ENCODE measurements at places on chromosomes 7 and 10.

GRCh38 chr10:865924-866576, 65.5 kb downstream of the LARP4B start:
- DNase-seq: no peak

DNA sequence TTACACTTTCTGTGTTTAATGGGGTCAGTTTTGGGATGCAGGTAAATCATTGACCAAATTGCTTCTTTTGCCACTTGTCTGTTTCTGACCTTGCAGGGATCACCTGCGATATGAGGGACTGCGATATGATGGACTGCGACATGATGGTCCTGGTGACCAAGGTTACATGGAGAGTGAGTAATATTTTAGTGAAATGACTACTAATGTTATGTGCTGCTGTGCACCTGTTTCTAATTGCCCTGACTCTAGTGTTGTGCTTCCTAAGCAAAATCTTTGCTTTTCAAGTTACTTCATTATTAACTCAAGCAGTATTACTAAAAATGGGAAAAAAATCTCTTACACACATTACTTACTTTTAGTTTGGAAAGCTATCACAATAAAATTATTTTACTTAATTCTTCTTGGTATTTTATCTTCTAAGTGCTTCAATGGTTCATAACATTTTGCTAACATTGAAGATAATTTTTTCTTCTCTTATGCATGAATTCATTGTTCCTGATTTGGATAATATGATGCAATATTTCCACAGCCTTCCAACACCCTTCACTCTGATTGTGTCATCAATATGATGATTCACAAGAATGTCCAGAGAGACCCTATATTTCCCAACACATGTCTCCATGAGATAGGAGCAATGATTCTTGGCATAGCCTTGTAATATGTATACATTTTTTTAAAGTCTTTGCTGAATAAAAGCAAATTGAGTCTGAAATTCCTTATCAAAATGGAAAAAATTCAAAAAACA, 306.2 kb upstream of the AKR1E2 start:
- no peak for DNase-seq

- DNase-seq: no peak
Measured at GRCh38 chr10:78260141-78260540, 226.5 kb downstream of the RPS24 start.

- DNase-seq: no peak
Measured at GRCh38 chr7:20021831-20022230, 195.4 kb downstream of the MACC1 start.

GRCh38 chr10:22159979-22160378, 57.8 kb downstream of the EBLN1 start:
- DNase-seq: no peak

GRCh38 chr10:7561216-7561893, 105.4 kb downstream of the ITIH5 start:
- no peak for DNase-seq

DNA sequence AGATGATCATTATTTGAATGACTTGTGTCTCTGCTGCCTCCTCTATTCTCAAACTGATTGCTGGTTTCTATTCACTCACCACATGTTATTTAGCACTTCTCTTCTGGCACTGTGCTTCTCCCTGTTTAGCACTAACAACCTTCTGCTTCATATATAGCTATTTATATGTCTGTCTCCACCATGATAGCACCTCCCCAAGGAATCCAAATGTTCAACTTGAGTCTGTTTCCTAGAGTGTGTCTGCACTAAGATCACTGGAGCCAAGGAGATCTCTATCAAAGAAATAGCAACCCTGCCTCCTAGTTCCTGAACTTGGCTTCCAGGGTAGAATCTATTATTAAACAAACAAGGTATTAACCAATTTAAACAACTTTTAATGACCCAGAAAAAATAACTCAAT, 104.5 kb downstream of the CYP26A1 start:
- no peak for DNase-seq

- DNase-seq: no peak
Measured at GRCh38 chr10:92203919-92204623, 86.8 kb downstream of the CPEB3 start.

- DNase-seq: no peak
Measured at GRCh38 chr10:120632942-120633341, 175.9 kb downstream of the PLPP4 start.

DNA sequence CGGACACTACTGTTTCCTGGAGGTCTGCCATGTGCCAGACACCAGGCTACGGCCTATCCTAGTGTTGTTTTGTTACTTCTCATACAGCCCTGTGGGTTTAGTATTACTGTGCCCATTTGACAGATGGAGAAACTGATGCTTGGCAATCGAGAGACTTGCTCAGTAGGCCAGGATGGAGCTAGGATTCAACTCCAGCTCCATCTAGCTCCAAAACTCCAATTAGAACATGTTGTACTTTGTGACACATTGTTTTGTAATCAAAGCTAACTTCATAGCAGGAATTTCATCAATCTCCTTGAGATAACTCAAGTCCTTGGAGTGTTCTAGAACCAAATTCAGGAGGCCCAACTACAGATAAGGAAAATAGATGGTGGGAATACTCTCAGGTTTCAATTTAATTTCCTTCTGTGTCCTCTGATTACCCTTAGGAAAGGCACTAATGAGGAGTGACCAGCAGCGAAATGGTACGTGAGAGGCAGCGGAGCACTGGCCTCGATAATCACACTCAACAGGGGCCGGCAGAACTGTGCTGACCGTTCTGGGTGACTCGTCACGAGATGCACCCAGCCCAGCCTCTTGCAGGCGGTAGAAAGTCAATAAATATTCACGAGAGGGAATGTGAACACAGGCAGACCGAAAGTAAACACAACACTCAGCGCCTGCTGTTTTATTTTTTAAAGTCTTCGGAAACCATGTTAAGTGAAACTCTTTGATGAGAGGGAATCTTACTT, 269.6 kb upstream of the NEBL start:
- DNase-seq: peak; percentile 86

- no peak for DNase-seq
Measured at GRCh38 chr7:2471022-2471329, 5.2 kb downstream of the GRIFIN start.

- peak; percentile 83 for DNase-seq
Measured at GRCh38 chr10:24415455-24416125, 206.7 kb downstream of the KIAA1217 start.

DNA sequence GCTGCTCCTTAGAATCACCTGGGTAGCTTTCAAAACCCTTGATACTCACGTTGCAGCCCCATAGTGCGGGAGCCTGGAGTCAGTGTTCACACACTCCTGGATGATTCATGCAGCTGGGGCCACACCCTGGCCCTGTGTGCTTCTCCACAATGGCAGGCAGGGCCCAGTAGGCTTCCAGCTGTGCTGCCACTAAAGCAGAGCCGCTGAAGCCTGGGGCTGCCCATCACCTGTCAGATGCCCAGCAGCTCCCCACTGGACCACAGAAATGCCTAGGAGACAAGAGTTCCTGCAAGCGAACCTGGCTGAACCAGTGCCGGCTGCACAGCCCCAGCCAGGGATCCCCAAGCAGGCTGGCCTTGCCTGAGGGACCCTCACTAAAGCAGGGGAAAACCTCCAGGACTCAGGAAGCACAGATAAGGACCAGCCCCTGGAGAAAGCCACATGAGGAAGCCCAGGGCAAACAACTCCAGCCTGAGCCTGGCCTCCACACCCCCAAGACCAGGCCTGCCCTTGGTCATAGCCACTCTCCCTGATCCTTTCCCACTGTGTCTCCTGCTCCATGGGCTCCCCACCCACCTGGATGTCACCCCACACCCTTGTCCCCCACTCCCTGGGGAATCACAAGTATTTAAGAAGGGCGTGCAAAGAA, 111.9 kb downstream of the GRID1 start:
- peak; percentile 40 for DNase-seq

DNA sequence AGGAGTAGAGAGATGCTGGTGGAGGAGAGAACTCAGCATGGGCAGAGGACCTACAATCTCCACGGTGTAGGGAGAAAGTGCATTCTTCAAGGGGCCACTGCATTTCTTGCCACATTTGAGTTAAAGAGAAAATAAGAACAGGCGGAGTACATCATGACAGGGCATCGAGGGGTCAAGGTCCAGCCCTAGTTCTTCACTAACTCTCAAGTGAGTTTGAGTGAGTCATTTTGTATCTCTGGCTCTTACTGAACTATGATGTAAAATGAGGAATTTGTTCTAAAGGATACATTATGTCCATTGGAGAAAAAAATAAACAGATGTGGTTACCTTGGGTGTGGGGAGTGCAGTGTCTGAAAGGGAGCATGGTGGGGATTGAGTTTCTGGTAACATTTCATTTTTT, 182.9 kb downstream of the XPNPEP1 start:
- DNase-seq: no peak

DNA sequence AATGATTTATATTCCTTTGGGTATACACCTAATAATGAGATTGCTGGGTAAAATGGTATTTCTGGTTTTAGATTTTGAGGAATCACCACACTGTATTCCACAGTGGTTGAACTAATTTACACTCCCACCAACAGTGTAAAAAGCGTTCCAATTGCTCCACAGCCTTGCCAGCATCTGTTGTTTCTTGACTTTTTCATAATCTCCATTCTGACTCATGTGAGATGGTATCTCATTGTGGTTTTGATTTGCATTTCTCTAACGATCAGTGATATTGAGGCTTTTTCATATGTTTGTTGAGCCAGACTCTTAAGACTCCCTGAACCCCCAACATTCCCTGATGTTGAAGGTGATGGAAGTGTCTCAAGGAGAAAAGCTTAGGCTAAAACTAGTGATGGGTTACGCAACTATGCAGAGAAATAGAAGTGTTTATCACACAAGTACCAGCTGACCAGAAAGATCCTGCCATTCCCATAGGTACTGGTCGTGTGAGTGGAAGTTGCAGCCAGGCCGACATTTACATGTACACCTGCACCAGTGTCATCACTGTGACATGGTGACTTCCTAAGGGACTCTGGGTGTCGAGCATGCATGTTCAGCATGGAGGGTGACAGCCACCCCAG, 711.2 kb upstream of the NRP1 start:
- no peak for DNase-seq

DNA sequence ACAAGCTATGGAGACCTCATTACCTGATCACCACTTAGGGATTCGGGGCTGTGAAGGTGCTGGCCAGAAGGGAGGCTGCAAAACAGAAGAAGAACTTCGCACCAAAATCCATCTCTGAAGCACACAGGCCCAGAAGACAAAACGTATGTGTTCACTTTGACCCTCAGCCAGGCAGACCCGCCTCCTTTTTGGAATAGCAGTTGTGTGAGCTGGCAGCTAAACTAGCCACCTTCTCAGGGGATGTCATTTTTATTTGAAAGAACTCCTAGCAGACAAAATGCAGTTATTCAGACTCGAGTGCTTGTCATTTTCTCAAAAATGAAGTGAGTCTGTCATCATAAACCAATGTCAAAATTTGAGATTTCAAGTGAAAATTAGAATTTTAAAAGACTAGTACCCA, 71.7 kb downstream of the TNS3 start:
- no peak for DNase-seq

- DNase-seq: no peak
Measured at GRCh38 chr10:100520811-100521210, 1.1 kb upstream of the SEC31B start.

- no peak for DNase-seq
Measured at GRCh38 chr10:88125766-88126165, 262.3 kb downstream of the PTEN start.

DNA sequence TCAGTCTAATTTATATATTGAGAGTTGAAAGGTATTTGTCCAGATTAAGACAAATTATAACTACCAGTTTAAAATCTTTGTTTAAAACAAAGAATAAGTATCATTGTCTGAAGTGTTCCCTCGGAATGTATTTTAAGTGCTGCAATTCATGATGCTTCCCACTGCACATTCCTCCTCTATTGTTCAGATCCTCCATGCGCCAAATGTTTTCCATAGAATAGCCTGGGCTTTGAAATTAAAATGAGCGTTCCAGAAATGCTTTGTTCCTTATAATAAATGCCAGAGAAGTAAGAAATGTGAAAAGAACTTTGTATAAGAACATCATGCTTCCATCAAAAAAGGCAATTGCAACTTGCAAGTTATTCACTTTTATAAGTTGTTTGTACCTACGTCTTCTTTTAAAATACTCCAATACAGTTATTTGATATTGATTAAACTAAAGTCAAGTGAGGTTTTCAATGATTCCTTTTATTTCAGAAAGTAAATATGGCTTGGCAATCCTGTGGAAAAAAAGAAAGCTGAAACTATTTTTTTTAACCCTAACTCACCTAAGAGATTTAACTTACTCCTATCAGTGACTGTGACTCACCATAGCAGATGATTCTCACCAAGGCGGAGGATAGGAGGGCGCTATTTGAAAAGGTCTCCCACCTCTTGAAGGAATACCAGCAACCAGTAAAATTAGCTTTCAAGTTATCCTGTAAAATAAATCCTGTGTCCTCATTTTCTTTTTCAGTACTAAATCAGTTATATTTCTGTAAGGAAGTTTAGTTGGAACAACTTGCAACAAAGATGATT, 85.8 kb downstream of the CTNNA3 start:
- DNase-seq: no peak

- no peak for DNase-seq
Measured at GRCh38 chr7:137953665-137954470, 48.0 kb downstream of the CREB3L2 start.

- no peak for DNase-seq
Measured at GRCh38 chr7:139109983-139110411, 477 bp upstream of the ZC3HAV1 start.

- DNase-seq: no peak
Measured at GRCh38 chr10:101011517-101012423, 12.2 kb downstream of the LZTS2 start.

DNA sequence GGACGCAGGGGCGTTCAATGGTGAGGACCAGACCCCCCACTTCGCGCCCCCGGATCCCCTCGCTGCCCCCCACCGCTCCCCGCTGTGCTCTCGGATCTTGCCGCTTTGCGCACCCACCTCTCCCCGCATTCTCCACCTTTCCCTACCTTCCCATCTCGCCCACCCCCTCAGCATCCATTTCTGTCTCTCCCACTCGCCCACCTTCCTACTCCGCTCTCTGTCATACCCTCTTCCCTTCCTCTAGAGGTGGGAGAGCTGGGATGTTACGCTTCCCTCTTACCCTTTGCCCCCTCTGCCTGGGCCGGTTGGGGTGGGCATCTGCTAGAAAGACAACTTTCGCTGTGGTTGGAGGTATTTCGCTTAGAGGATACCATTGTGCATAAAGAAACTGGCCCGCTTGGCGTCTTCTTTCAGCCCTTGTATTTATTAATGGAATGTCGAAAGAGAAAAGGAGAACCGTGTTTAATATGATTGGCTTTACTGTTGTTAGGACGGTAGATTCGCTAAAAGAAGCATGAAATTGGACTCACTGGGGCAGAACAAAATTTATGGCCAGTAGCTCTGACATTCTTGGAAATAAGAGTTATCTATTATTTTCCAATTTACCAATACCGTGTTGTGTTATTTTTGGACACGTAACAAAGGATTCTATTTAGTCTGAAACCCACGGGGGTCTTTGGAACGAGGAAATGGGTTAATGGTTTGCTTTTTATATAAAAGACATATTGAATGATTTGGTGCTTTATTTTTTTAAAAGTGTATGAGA, 873 bp downstream of the PRKAR2B start:
- DNase-seq: no peak

- DNase-seq: no peak
Measured at GRCh38 chr7:155880721-155881120, 68.5 kb upstream of the SHH start.

GRCh38 chr10:74778436-74779094, 47.8 kb upstream of the KAT6B start:
- no peak for DNase-seq

GRCh38 chr10:102451105-102451969, at the start of gene C10orf95:
C10orf95 (minus strand) TSS chr10:102451543; CDS start chr10:102451093, 450 bp downstream.
- peak; percentile 74 for DNase-seq

All from upper lobe of right lung (tissue), 1 donor.